CD4-positive, alpha-beta T cell treated with Interferon gamma for 1 hour (primary cell): ENCODE measurements at places on chromosomes 16 and 17.

GRCh38 chr17:75808549-75808904 lies 23.9 kb downstream of the UNK start:
- DNase-seq, result no peak

GRCh38 chr16:56832768-56833167 lies 32.2 kb upstream of the SLC12A3 start:
- no peak for DNase-seq

- DNase-seq, result peak; percentile 56
These were observed 7.6 kb upstream of the CYTH1 start for GRCh38 chr17:78789663-78790181.

DNA sequence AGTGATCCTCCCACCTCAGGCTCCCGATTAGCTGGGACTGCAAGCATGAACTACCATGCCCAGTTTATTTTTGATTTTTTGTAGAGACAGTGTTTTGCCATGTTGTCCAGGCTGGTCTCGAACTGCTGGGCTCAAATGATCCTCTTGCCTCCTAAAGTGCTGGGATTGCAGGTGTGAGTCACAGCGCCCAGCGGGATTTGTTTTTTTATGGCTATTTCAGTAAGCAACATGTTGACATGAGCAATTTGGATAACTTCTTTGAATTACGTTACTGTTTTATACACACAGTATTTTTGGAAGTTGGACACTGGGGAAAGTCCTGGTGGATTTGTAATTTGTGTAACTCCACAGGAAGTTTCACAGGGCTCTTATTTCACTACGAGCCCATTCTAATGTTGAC lies 18.5 kb upstream of the RHOT1 start:
- DNase-seq, result no peak

- DNase-seq, result no peak
These were observed 268.0 kb upstream of the TNRC6C start for GRCh38 chr17:77690271-77691161.

DNA sequence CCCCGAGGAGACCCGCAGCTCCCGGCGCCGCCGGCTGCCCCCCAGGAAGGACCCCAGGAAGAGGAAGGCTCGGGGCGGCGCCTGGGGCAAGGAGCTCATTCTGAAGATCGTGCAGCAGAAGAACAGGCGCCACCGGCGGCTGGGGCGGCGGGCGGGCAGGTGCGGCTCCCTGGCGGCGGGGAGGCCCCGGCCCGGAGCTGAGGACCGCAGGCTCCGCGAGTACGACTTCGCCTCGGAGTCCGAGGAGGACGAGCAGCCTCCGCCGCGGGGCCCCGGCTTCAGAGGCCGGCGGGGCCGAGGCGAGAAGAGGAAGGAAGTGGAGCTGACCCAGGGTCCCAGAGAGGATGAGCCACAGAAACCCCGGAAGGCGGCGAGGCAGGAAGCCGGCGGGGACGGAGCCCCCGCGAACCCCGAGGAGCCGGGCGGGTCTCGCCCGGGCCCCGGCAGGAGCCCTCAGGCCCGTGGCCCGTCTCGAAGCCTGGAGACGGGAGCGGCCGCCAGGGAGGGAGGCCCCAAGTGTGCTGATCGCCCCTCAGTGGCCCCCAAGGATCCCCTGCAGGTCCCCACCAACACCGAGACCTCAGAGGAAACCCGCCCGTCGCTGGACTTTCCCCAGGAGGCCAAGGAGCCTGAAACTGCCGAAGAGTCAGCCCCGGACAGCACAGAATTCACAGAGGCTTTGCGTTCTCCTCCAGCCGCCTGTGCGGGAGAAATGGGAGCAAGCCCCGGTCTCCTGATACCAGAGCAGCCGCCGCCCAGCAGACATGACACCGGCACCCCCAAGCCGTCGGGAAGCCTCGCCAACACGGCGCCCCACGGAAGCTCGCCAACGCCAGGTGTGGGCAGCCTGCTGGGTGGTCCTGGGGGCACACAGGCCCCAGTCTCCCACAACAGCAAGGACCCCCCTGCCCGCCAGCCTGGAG lies 22.3 kb upstream of the ZFPM1 start:
- DNase-seq, result peak; percentile 34

DNA sequence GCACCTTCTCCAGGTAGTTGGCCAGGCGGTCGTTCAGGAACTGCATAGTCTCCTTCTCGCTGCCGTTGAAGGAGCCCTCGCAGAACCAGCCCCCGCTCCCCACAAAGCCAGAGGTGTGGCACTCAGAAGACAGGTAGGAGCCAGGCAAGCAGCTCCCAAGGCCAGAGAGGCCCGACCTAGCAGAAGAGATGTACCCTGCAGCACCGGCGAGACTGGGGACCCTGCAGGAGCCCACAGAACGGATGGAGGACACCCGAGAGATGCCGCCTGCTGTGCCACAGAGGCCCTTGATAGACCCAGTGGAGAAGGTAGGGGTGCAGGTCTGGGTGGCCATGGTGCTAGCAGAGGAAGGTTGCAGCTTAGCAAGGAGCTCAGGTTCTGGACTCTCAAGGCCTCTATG lies at the start of gene KRT36:
TSS of gene KRT36 (minus strand) at position 380 of the 400 bp plus-strand sequence. CDS start at position 334, 46 bp downstream.
- no peak for DNase-seq

DNA sequence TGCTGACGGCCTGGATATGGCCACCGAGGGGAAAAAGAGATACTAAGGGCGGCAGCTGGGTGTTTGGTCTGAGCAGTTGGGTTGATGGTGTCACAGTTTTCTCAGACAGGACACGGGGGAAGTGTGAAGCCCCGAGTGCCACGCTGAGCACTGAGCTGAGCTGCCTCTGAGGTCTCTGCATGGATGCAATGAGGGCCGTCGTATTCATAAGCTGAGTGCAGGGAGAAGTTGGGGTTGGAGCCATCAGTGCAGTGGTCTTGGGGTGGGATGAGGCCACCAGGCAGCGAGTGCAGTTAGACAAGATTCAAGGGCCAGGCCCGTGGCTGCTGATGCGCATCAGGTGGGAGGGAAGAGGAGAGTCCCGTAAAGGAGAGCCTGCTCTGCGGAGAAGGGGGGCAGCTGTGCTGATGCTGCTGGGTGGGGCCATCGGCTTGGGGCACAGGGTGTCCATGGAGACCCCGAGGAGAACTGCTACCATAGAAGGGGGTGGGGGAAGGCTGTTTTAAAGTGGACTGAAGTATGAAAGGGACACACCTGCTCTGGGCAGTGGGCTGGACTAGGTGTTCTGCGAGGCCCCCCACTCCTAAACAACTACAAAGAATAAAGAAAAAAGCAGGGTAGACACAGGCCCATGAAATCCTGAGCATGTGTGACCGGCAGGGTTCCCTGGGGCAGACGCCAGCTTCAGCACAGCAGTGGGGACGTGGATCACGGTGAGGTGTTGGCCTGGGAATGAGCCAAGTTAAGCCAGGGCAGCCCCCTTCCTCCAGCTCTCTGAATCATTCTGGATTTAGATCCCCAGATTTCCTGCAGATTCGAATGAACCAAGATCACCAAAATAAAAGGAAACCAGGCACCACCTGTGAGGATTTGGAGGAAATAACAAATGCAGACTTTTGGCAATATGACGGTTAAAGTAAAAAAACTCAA lies 19.7 kb downstream of the IL34 start:
- DNase-seq, result no peak

GRCh38 chr16:26747760-26748159 lies 319.0 kb upstream of the C16orf82 start:
- no peak for DNase-seq

GRCh38 chr16:89863741-89864526 lies 9.5 kb upstream of the TCF25 start:
- DNase-seq, result peak; percentile 50

- no peak for DNase-seq
These were observed 7.2 kb downstream of the SGSM2 start for GRCh38 chr17:2344528-2344927.

DNA sequence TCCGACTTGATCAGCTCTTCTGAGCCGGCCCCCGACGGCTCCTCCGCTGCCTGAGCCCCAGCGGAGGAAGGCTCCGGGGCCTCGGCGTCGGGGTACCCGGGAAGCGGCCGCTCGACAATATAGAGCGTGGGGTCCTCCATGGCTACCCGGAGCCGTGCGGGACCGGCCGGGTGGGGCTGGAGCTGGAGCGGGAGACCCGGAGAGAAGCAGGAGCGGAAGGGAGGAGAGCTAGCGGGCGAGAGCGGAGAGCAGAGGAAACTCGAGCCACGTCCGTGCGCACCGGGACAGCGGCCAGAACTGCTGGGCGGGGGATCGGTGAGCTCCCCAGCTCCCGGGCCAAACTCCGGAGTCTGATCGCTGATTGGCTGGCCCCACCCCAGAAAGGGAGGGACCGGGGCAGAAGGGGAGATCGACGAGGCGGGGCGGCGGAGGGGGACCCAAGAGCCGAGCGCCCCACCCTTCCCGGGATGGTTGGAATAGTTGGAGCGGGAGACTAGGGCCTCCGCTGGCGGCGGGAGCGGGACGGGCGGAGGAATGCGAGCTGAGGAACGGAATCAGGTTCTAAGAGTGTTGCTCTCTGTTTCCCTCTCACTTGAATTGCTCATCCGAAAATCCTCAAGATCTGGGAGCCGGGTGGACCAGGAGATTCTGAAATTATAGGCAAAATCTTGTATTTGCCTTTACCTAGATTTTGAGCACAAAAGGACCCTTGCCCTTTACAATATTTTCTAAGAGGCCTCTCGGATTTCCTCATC lies at the start of gene CAVIN1:
TSS of gene CAVIN1 (minus strand) at position 299 of the 755 bp plus-strand sequence. CDS start at position 140, 159 bp downstream.
- DNase-seq, result no peak

DNA sequence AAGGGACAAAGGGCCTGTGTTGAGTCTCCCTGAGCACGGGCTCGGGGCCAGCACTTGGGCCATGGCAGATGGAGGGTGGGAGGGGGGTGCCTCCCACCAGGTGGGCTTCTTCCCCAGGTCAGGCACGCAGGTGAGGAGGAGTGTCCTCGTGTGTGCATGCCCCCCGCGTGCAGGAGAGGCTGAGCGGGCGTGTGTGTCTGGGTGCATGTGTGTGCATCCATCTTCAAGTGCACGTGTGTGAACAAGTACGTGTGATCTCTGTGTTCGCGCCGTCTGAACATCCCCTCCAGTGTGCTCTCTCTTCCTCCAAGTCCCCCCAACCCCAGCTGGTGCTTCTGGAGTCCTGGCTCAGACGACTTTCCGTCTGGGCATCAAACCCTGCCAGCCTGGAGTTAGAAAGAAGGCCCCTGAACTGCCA lies 2.7 kb upstream of the ZG16B start:
- DNase-seq, result no peak

GRCh38 chr17:77846531-77847085 lies 111.9 kb upstream of the TNRC6C start:
- DNase-seq, result no peak
